Stimulated activated CD8-positive, alpha-beta memory T cell treated with anti-CD3 and anti-CD28 coated beads, Interleukin-2, amount 100 ng/mL, for 1 hour (primary cell): ENCODE measurements at places on chromosomes 7 and 10.

DNA sequence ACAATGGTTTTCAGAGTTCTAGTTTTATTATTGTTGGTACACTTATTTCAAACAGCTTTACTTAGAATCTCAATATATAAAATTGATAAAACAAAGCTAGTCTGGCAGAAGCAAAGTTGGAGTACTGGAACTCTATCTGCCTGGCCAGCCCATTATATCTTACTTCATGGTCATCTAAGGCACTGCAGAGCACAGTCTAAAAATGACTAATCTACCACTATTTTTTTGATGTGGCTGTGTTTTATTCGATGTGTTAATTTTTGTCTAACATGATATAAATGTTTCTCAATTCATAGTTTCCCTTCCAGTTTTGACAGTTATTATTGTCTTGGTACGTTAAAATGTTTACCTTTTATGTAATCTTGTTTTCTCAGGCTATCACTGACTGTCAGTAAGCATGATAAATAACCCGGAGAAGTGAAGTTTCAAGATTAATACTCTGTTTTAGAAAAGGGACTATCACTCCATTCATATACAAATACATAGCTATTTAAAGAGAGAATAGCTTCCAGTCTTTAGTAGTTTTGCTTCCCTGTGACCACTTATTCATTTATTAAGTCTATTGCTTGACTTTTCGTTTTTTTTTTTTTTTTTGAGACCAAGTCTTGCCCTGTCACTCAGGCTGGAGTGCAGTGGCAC, 60.6 kb upstream of the CSTF2T start:
- DNase-seq, result no peak

GRCh38 chr7:121385056-121385799, 10.9 kb downstream of the FAM3C start:
- DNase-seq, result no peak

DNA sequence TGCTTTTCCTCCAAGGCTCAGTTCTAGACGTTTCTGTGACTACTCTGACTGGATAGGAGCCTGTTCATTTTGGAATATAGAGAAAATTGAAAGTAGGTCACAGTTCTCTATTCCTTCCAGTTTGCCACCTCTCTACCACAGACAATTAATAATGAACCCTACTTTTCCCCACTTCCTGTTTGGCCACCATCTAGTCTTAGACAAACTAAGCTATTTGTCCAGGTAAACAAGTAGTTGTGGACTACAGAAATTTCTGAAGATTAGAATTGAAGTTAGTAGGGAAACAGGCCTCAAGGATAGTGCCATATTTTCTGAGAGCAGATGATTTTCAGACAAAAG, 87.0 kb downstream of the AUTS2 start:
- no peak for DNase-seq

DNA sequence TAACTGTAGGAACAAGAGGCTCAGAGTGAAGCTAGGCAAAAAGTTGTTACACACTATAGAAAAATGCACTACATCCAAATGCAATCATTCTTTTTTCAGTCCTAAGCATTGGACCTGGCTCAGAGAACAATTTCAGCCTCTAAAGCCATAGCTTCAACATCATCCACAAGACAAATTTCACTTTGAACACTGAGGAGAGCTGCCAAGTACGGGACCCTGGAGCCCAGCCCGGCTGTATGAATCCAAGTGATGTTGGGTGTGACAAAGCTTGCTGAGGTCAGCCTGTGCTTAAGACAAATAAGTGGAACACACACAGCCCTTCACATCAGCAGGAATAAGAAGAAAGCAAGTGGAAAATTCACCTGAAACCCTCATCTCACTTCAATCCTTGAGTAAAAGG, 233.1 kb upstream of the PFKP start:
- no peak for DNase-seq

- DNase-seq, result no peak
These were observed 28.3 kb upstream of the LMTK2 start for GRCh38 chr7:98078197-98078870.

GRCh38 chr10:116444527-116445142, 17.0 kb downstream of the PNLIPRP3 start:
- no peak for DNase-seq

- no peak for DNase-seq
These were observed 31.7 kb downstream of the ASB4 start for GRCh38 chr7:95517458-95517857.

GRCh38 chr7:74226633-74227032, 16.8 kb downstream of the LAT2 start:
- DNase-seq, result no peak

DNA sequence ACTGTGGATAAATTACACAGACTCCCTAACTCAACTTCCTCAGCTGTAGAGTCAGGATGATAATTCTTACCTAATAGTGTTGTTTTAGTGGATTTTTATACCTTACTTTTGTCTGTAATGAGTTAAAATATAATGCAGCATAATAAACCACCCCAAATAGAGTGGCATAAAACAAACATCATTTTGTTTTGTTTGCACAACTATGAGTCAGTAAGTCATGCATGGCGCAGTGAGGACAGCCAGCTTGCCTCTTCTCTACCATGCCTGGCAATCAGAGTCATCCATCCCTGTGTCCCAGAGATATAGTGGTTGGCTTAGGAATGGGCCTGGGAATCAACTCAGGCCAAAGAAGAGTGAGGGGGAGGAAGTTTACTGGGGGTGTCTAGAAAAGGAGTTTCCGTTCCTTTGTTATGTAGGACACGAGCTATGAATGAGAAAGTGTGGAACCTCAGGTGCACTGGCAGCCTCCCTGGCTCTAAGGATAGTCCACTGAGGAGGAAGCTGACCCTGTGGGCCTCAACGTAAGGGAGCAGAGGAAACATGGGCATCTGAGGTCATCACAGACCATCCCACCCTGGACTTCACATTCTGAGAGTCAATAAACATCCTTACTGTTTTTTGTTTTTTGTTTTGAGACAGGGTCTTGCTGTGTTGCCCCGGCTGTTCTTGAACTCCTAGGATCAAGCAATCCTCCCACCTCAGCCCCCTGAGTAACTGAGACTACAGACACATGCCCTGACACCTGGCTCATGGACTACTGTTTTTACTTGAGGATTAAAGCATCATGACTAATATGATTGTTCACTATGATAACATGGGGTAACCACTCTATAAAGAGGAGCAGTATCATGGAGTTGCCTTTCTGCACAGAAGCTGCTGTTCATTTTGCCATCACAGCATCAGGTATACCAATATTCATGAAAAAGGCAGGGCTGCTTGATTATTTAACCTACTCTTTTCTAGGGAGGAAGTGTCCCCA, 21.0 kb upstream of the GRB10 start:
- no peak for DNase-seq

DNA sequence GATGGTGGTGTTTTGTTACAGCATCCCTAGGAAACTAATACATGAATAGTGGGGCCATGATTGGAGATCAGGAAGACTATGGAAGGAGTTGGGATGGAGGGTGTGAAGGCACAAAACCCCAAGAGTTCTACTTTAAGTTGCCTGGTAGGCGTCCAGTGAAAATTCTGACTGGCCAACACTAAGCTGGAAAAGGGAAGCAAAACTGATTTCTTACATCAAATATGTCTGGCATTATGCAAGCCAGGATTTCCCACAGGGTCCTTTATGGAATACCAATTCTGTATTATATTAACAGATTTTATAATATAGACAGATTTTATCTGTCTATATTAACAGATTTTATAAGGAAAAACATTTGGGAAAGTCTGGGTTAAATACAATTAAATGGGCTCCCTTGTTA, 16.2 kb downstream of the CPVL start:
- no peak for DNase-seq

DNA sequence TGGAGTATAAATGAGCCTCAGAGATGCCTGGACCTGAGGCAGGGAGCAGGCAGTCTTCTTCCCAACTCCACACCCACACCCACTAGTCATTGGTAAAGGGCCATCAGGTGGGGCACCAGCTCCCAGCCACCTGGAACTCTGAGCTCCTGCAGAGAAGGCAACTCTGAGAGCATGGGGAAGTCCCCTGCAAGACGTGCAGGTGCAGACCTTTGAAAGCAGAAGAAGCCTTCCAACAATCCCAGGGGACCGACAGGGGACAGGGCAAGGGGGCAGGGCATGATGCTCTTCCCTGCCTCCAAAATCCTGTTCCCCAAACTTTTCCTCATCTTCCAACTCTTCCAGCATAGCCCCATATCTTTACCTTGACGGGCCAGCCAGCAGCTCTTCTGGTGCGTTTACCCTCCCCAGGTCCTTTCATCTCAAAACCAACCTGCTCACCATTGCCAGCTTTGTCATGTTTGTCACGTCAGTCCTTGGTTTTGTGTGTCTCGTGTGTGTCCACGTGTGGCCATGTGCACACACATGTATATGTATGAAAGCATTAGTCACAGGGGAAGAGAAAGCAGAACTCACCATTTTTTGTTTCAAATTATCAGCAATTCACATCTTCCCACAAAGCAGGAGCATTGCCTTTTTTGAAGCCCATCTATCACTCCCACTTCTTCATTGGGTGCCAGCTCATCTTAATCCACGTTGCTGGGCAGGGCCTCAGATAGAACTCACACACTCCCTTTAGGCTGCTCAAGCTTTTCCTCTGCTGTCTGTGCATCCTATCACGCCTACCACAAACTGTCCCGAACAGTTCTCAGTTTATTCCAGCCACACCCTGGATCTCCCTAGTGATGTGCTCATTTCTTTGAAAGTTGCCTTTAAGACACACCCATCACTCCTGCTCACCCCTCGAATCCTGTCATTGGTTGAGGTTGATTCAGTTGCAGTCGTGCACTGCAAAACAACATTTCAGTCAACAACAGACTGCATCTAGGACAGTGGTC, 41.0 kb upstream of the AMPH start:
- no peak for DNase-seq

GRCh38 chr10:81532403-81532802, 342.6 kb upstream of the NRG3 start:
- DNase-seq, result no peak

DNA sequence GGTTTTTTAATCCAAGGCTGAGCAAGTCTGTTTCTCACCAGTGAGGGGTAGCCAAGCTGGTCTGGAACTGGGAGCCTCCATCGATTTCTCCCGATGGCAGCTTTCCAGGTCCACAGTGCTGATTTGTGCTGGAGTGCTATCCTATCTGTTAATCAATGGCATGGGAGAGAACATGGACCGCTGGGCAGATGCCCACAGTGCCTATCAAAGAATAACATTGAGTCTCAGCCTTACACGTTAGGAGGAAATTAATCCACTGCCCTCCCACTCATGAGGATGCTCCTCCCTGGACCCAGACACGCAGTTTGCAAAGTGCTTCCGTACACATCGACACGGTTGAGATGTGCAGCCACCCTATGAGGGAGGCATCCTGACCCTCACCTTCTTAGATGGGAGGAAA, 36.0 kb upstream of the CUX1 start:
- DNase-seq, result no peak

- DNase-seq, result no peak
These were observed 572 bp downstream of the CHST12 start for GRCh38 chr7:2403718-2404648.

DNA sequence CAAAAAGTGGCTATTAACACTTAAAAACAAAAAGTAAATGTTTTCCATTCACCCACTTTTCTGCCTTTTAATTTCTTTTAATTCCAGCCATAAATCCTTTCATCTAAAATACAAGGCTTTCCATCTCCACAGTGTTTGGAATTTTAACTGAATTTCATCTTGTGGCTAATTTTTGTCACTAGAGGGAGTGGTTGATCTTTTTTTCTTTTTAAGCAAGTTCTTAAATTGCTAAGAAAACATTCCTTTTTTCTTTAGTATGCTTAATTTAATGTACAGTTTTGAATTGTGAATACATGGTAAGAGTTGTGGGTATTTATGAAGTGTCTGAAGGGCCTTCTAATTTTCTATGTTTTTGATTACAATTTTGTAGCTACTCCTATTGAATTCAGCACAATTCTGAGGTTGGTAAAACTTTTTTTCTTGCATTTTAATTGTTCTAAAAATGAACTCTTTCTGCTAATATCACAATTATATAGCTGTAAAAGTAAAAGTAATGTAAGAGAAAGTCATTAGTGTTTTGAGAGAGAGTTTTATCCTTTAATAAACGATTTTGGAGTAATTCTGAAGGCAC, 54.9 kb upstream of the ANK3 start:
- no peak for DNase-seq

- no peak for DNase-seq
These were observed 38.7 kb downstream of the CDK6 start for GRCh38 chr7:92797693-92798092.

DNA sequence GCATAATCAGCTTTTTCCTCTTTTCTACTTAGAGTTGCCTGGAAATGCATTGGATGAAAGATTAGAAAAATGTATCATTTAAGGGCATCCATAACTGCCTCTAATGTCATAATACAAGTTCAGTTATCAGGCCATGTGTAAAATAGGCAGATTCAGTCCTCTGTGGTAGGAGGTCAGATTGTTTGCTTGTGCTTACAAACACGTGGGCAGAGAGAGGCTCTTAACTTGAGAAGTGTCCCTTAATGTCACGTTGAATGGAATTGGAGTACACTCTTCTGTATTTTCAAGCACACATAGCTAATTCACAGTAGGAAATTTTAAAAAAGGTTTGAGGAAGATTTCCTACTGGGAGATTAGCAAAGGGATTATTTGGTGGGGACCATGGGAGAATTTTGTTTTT, 359.8 kb upstream of the MTPN start:
- no peak for DNase-seq

DNA sequence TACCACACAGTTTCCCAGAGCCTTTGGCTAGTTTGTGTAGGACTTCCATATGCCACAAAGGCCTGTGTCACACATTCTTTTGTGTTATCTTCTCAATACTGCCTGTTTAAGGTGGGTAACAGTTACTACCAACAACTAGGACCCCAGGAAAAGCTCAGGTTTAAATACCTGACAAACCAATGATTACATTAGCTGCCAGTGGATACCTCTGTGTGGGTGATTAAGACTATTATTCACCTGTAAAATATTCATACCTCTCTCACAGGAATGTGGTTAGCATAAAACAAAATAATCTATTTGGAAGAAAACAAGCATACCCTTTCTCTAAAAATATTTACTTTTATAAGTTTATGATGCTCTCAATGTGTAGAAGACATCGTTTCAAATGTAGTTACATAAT, 1007.7 kb downstream of the NRG3 start:
- DNase-seq, result no peak

DNA sequence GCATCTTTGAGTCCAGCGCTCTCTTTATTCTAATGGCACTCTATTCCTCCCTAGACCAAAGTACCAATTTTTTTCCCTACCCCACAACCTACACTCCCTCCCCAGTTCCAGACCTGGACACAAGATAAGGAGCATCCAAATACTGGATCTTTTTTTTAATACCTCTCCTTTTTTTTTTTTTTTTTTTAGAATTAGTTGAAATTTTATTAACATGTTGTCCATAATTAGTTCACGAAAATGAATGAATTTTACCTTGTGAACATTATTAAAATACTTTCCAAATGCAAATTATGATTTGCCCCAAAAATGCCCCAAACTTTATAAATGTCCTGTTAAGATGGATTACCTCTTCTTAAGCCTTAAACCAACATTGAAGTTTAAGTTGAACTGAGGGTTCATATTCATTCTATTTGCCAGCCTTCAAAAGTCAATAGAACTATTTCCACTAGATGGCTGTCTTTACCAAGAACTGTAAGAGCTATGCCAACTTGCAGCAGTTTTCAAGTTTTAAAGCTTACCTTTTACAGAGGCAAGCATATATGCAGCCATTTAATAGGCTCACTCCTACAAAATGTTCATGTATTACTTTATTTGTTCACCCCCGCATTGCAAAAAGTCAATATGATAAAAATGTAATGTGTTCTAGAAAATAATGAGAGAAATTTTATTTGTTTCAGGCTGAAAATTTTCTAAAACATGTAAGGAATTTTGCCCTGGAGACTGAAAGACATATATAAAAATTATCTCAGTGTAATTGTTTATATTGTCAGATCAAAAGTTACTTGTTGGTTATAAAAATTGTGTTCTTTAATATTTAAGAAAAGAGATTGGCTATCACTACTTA, 39.7 kb upstream of the TNKS2 start:
- DNase-seq, result no peak
